ENCODE measurements at places on chromosomes 7 and 10.

DNA sequence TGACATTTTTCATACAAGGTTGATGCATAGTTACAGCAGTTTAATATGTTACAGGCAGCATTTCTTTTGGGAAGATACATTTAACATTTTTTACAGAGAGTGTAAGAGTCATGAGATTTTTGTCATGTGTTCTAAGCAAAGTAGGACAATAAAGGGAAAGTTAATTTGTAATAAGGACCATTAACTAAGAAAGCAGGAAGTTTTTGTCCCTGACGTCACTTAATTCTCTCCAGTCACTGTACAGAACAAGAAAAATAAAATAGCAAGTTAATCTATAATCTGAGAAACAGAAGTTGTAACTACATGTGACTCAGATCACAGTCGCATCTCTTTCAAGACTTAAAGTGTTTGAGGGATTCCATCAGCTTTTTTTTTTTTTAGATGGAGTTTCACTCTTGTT, 49.5 kb upstream of the CAPZA2 start:
- no peak for DNase-seq

GRCh38 chr7:11985971-11986370, 154.0 kb upstream of the THSD7A start:
- no peak for DNase-seq

DNA sequence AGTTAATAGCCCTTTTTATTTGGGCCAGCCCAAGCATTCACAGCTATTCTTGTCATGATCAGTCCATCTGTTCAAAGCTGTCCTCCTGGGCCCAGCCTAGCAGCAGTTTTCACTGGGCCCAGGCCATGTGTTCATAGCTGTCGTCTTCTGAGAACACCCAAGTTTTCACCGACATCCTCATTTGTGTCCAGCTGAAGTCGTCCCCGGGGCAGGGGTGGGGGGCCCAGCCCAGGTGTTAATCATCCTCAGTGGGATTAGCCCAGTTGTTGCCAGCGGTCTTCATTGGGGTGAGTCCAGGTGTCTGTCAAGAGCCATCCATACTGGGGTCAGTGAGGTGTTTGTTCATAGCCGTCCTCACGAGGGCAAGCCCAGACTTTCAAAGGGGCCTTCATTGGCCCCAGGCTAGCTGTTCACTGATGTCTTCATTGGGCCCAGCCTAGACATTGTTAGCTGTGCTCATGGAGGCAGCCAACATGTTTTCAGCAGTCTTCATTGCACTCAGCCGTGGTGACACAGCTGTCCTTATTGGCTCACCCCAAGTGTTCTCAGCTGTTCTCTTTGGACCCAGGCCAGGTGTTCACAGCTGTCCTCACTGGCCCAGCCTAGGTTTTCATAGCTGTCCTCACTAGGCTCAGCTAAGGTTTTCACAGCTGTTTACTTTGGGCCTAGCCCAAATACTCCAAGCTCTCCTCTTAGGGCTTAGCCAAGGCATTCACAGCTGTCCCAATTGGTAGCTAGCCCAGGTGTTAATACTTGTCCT, 10.0 kb downstream of the FRG2B start:
- DNase-seq = no peak

DNA sequence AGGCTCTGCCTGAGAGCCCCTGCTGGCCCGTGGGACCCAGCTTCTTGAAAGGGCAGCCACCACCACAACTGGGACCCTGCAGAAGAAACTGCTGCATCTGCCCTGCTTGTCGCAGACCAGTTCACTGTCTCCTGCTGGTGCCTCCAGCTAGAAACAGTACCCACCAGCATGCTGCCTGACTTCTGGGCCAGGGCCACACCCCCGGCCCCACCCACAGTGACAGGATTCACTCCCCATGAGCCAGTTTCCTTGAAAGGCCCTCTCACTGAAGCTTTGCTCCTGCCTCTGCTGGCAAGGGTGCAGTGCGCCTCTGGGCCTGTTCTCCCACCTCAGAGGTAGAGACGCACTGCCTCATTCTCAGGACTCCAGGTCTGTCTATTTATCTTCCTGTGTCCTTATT, 32.4 kb downstream of the ANXA11 start:
- DNase-seq = no peak

DNA sequence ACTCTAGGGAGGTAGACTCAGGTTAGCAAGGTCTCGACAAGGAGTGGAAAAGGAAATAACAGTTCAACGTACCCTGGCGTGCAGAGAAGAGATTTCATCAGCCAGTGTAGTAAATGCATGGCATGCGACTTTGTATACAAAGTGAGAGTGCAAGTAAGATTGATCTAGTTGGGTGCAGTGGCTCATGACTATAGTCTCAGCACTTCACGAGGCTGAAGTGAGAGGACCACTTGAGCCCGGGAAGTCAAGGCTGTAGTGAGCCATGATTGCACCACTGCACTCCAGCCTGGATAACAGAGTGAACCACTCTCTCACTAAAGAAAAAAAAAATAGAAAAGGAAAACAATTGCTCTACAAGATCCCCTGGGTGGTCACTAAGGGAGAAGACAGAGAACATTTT, 528.6 kb downstream of the SORCS1 start:
- no peak for DNase-seq

DNA sequence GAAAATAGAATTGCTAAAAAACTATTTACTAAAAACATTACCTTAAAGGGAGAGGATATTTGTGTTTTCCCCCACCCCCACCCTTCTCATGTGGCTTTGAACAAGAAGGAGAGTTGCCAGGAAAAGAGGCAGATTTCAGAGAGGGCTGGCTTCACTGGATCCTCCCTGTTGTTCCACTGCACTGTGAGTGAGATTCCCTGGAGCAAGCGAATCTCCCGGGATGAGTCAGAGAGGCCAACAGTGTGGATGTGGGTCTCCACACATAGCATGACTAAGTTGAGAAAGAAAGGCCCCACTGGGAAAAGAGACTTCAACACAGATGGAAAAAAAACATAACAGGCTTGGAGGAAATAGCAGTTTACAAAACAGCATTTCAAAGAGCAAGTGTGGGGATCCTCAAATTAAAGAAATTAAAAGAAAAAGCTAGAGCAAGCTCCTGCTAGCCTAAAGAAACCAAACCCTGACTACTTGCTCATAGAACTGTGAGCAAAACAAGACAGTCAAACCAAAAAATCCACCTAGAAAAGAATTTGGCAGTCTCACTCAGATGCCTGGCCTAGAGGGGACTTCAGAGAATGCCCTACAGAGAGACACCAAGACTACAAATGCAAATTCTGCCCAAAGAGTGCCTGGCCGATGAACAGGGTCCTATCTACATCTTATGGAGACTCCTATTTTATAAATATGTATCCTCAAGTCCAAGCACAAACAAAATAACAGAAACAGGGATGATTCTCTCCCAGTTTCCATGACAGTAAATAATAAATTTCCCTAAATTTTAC, 3.4 kb downstream of the CAV1 start:
- no peak for DNase-seq

- DNase-seq = no peak
These were observed 56.8 kb downstream of the ZRANB1 start for GRCh38 chr10:124998624-124999291.

GRCh38 chr7:22445140-22445743, 54.7 kb downstream of the STEAP1B start:
- DNase-seq = no peak

DNA sequence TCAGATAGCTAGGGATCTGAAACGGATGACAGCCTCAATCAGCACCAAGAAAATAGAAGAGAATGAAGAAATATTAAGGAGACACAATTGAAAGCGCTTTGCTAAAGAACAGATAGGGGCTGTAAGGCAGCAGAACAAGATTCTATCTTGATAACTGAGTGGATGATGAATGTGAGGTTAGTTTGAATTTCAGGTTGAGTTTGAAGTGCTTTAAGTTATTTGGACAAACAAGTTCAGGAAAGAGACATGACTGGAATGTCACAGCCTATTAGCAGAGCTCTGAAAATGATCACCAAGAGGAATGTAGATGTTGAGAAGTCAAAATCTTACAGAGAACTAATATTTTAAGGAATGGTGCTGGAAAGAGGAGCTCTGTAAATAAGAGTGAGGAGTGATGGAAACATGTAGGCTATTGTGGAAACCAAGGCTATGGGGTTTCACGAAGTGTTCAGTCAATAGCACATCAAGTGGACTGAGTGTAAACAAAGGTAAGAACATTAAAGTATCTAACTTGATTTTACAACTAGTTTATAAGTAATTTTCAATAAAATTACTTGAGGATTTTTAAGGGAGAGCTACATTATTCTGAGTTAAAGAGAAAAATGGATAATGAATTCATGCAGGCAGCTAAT, 61.6 kb downstream of the MEST start:
- no peak for DNase-seq

DNA sequence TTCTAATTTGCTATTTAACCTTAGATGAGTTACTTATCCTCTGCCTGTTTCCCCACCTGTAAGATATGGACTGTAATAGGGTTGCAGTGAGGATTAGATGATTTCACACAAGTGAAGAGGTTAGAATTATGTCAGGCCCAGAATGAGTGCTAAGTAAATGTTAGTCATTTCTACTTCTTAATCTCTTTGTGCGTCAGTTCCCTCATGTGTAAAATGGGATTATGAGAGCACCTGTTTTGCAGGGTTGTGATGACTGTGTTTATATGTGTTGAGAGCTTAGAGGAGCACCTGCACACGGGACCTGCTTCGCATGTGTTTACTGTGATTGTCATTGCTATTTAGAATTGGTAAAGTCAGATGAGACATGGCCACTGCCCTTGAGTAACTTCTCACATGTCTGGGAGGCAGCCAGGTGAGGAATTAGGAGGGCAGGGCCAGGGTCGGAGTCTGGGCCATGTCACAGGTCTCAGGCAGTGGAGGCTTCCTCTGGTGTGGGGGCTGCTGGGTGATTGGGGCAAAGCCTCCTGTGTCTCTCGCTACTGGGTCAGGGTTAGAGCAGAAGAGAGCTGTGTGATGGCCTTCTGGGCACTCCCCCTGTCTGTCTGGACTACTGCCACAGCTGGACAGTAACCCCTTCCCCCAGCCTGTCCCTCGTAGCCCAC, 106.7 kb downstream of the WDFY4 start:
- DNase-seq = no peak

DNA sequence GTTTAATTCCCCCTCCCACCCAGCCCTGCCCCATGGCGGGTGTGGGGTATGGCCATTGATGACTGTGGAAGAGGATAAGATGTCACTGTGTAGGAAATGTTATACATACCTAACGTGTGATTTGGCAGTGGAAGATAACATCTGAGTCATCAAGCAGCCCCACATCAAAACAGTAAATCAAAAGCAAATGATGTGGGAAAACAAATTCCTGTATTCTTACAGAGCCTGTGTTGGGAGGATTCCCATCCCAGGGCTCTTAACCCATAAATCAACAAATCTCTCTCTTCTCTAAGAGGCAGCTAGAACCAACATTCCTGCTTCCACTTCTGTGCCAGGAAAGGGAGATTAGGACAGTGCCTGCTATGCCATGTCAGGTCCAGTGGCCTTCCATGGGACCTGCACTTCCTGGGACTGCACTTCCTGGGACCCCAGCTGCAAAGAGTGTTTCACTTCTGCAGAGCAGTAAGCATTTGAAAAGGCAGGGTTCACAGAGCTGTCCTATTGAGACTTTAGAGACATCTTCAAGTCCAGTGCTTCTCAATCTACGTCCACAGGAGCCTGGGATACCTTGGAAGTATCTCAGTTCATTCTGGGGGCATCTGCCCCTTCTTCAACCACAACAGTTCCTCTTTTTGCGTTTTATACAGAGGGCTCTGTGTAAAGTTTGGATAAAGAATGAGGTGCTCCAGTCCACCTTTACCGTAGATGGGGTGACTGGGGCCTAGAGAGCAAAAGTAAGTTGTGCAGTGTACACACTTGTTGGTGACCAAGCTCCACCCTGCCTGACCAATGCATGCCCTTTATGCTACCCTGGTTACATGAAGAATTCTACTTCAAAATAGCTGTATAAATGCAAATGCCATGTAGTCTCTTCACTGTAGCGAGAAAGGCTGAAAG, 45.7 kb downstream of the ATXN7L1 start:
- DNase-seq = no peak

DNA sequence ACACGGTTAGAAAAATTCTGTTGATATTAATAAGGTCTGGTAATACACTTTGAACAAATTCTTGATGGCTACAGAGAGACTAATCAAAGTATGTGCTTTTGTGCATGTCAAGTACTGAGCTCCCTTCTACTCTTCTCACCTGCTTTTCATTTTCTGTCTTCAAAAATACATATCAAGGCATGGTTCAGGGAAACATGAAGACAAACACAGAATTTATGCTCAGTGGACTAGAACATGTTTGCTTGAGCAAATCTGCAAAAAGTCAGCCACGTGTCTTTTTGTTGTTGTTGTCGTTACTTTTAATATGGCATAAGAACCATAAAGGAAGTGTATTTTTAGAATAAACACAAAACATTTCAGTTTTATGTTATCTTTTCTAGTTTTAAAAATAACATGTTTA, 21.9 kb downstream of the CDK13 start:
- DNase-seq = no peak

GRCh38 chr7:105838627-105839231, 37.7 kb downstream of the ATXN7L1 start:
- DNase-seq = no peak

DNA sequence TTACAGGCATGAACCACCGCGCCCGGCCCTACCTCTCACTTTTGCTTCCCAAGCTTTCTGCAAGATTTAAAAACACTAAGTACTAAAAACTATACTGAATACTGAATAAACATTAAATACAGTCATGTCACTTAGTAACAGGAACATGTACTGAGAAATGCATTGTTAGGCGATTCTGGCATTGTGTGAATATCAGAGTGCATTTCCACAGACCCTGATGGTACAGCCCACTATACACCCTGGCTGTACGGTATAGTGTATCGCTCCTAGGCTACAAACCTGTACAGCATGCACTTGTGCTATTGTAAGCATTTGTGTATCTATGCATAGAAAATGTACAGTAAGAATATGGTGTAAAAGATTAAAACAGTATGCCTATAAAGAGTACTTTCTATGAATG, 29.1 kb downstream of the PDIA4 start:
- no peak for DNase-seq

- no peak for DNase-seq
These were observed 1073.0 kb downstream of the XPNPEP1 start for GRCh38 chr10:108850138-108850854.
